ENCODE measurements at places on chromosomes 13 and 19.

DNA sequence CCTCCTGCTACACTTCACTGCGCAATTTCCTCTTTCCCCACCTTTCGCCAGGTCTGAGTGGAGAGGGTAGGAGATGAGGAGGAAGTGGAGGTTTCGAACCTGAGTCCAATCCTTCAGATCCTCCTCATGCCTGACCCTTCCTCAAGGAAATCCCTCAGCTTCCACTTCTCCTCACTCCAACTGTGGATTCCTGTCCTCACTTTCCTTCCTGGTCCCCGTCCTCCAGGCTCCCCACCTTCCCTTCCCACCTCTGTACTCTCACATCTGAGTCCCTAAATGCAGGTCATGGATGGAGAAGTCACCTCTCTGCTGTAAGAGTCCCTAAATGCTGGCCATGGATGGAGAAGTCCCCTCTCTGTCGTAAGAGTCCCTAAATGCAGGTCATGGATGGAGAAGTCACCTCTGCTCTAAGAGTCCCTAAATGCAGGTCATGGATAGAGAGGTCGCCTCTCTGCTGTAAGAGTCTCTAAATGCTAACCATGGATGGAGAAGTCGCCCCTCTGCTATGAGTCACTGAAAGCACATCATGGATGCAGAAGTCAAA, 3.1 kb downstream of the TMEM86B start:
- DNase-seq: no peak

DNA sequence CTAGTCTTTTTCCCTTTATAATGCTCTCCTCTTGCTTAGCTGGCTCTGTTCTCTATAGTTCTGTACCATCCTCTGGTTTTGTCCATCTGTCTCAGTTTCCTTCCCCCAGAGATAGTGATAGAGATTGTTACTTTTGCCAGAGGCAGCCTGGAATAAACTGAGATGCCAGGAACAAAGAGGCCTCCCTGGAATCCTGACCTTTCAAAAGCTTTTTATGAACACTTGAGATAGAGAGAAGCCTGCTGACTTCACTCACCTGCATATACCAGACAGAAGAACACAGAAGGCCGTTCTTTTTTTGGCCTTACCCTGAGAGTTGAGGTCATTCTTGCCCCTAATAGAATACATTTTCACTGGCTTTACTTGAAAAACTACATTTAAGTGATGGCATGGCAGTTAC, 150.2 kb downstream of the LHFPL6 start:
- DNase-seq: no peak

- no peak for DNase-seq
These were observed 228.6 kb downstream of the LMO7 start for GRCh38 chr13:75864718-75865117.

DNA sequence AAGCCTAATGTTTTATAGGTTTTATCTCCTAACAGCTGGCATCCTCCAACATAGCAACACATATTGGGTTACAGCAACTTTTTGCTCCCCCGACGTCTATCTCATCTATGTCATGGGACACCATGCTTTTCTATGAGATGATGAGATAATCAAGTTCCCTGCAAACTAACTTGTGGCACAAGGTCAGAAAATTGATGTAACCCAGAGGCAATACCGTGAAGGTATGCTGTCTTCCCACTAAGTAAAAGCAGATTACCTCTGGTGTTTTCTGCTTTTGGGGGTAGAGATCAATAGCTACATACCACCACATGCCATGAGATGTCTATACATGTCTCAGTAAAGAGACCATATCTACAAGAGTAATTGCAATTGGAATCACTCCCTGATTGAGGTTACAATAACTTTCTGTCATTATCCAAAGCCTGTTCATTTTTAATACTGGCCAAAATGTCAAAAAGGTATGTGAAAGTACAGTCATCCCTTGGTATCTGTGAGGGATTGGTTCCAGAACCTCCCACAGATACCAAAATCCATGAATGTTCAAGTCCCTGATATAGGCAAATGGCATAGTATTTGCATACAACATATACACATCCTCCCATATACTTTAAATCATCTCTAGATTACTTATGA, 131.3 kb downstream of the CYSLTR2 start:
- DNase-seq: no peak

GRCh38 chr13:111661776-111662175, 341.3 kb downstream of the TEX29 start:
- DNase-seq: no peak

- DNase-seq: no peak
These were observed 776 bp upstream of the LENG1 start for GRCh38 chr19:54160182-54160811.

DNA sequence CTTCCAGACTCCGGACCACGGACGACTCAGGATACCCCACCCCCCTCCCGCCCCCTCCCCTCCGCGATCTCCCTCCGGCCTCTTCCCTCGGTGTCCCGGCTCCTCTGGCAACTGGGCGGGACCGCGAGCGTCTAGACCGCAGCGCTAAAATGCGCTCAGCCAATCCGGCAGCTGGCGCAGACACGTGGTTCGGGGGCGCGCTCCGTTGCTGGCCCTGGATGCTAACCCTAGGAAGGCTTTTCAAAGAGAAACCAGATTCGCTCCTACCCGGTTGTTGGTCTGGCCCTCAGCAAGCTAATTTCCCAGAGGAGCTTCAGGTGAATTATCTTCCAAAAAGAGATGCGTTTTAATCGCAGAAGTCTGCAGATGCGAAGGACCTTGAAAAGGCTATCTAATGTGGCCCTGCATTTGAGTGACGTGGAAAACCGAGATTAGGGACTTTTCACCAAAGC, at the start of gene DZIP1:
DZIP1 (minus strand) TSS at position 106 of the 452 bp plus-strand sequence. CDS start 2,677 bp downstream, outside the sequence.
- DNase-seq: no peak

DNA sequence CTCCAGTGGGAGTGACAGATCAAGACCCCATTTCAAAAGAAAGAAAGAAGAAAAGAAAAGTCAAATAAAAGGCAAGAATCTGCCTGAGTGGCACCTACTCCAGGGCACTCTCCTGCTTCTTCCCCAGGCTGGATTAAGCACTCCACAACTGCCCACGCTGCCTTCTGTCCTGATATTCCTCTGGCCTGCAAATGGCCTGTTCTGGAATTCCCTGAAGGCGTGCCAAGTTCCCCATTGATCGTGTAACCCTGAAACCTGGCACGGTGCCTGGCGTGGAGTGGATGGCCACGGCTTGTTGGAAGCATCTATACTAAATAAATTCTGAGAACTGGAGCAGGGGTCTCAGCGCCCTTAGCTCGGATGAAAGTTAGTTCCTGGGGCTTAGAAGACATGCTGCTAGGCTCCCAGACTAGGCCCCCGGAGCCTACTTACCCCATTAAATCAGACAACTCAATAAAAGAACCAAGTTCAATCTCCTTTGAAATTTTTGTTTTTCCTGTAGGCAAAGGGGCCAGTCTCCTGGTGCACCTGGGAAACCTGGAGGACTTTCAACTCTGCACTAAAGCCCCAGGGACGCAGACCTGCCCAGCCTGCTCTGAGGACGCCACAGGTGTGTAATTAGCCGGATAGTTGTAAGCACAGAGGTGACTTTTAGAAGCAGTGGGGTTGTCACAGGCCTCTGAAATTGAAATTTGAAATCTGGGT, 21.9 kb downstream of the ANKRD27 start:
- DNase-seq: no peak

DNA sequence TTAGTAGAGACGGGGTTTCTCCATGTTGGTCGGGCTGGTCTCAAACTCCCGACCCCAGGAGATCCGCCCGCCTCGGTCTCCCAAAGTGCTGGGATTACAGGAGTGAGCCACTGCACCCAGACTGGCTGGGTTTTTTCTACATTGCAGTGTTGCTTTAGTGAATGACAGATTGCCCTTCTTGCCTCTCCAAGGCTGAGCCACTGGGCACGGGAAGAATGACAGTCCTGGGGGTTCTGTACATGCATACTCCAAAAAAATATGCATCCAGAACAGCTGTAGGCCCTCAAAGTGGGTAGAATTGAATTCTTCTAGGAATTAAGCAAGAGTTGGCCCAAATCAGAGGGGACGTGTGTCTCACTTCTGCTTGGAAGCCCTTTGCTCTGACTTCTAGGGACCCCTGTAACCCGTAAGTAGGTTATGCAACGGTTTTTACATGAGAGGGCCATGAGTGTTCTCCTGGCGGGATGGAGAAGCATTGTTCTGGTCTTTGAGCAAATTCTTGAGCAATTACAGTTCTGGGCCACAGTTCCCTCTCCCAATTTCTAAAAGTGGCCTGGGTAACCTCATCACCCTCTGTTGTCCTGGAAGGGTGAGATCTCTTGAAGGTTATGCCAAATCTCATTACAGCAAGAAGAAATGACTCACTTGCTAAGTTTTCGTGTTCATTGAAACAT, 3.6 kb downstream of the ACTN4 start:
- no peak for DNase-seq

DNA sequence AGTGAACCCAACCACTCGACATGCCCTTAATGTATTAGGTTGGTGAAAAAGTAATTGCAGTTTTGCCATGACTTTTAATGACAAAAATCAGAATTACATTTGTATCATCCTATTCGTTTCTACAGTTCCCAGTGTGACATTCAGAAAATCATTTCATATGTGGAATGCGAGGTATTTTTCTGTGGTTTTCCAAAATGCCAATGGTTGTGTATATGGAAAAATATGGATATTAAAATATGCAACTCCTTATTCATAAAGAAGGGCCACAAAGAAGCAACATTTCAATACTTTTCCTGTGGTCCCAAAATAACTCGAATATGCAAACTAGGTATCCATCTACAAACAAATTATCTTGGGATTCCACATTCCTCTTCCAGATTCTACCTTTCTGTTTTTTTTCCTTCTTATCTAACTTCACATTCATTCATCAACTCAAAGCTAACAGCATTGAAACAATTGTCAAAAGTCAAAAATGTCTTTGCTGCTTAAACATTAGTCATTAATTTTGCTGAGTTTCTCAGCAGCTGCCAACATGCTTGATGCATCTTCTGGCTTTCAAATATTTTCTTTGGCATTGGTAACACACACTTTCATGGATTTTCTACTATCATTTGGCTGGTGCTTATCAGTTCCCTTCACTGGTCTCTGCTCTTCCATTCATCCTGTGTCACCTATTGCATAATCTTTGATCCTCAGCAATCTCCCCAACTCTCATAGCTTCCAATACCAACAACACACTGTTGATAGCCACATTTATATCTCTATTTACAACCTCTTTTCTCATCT, 1445.4 kb downstream of the EFNB2 start:
- DNase-seq: no peak

- DNase-seq: no peak
These were observed 22.6 kb downstream of the TM9SF2 start for GRCh38 chr13:99523838-99524237.
